ENCODE measurements at places on chromosomes 5 and 9. TPM values are rescaled to one million over a fixed set of nuclear protein-coding genes. Genes with fewer than 3 reads are reported as not detected.

Gene FGFR4
- total RNA-seq: 5.5 TPM

DNA sequence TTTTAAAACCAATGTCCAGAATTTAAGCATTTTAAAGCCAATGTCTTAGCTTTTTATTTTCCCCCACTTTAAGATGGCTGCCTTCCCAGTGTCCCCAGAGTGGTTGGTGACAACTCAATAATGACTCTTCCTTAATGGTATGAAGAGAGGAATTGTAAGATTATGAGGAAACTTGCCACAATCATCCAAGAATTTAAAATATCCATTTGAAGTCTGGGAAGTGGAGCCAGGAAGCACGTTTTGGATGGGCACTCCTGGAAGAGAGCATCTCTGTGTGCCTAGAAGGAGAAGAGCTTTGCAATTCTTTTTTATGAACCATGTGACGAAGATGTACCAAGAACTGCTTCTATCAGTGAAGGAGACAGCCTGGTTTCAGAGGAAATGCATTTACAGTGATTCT is 11.3 kb upstream of the IGFBPL1 start:
- no peak for DNase-seq

DNA sequence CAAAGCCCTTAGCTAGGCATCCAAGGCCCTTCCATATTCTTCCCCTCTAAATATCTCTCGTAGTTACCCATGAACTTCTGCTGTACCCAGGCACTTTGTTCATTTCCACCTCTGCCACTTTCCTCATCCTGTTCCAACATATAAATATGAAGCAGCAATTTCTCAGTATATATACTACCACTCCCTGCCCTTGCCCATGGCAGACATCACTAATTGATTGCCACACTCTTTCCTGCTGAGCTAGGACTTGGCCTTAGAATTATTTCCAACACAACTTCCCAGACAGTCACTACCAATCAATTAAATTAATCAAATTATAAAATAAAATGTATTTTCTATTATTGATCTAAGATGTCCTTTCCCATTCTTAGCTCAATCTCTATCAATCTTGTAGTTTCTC is 8.5 kb downstream of the INSYN2B start:
- DNase-seq: no peak

Gene KLHL3
- 2.0 TPM for total RNA-seq

DNA sequence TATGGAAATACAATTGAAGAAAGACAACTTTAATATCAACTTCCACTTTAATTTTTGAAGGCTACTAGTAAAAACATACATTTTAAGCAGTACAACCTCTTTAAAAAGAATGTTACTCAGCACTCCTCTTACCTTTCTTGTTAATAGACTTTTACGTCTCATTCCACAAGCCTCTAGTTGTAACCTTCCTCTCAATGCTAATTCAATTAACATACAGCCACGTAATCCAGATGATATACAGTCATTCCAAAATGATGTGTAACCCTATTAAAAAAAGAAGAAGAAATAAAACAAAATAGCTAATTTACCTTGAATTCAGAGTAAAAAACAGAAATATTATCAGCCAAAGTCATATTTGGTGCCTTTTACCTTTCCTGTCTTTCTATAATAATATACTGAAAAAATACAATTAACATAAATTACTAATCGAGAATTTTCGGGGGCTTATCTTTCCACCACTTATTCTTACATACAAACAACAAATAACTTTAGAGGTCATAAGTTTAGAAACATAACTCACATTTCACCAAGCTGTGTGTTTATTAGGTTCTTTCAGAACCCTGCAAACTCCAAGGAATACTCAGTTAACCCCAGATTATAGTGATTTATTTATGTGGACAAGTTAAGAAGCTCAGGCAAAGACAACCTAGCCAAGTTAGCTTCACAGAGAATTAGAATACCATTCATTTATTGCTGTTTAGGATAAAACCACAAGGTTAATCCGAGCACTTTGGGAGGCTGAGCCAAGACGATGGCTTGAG is 30.3 kb downstream of the GOLPH3 start:
- DNase-seq: peak; percentile 37

Gene IFNA6
- not detected for total RNA-seq

Gene NME5
- not detected for total RNA-seq
